ENCODE measurements at places on chromosomes 12 and 14. TPM values are rescaled to one million over a fixed set of nuclear protein-coding genes. Genes with fewer than 3 reads are reported as not detected.

The MYO1H gene
- total RNA-seq, result not detected

DNA sequence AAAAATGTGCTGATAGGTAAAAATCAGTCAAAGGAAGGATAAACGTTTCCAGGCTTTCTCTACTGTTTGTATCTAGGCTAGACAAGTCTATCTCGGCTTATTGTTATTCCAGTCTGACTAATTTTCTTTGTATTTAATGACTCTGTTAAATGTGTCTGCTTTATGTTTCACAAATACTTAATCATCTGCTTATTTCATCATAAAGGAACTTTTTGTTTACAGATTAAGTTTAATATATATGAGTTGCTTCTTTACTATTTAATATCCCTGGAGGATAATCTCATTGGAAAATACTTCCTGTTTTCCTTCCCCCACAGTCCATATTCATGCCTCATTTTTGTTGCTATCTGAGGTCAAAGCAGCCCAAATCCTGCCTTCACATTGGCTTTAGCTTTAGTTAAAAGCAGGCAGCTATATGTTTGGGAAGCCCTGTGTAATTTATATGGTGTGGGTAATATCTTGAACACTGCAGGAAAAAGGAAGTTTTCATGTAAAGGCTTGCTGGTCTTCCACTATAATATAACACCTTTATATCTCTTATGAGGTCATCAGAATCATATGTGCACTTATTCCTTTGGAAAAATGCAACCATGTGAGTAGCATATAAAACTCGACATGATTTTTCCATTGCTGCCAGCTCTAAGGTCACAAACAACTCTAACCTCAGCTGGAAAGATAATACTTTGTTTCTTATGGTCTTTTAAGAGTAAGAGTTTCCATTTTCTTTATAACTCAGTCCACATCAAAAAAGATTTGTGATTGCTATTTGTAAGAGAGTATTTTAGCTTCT, 76.8 kb downstream of the ALX1 start:
- no peak for DNase-seq

The SUDS3 gene
- 42.4 TPM for total RNA-seq

GRCh38 chr14:100815478-100816285, 10.2 kb upstream of the MEG3 start:
- no peak for DNase-seq

The KERA gene
- total RNA-seq, result not detected

The DEPDC4 gene
- 2.9 TPM for total RNA-seq

GRCh38 chr14:38593476-38593875, 337.6 kb upstream of the CLEC14A start:
- DNase-seq, result no peak

- no peak for DNase-seq
Observed at GRCh38 chr12:34186492-34186891, 164.2 kb downstream of the ALG10 start.

GRCh38 chr14:73467377-73467776, 9.0 kb upstream of the NUMB start:
- DNase-seq, result no peak

The GON7 gene
- total RNA-seq, result 8.7 TPM

- DNase-seq, result no peak
Observed at GRCh38 chr14:104104076-104104901, 18.8 kb downstream of the ASPG start.

- DNase-seq, result no peak
Observed at GRCh38 chr14:92704036-92704804, 44.2 kb downstream of the LGMN start.

The AKAP3 gene
- total RNA-seq, result 1.5 TPM

DNA sequence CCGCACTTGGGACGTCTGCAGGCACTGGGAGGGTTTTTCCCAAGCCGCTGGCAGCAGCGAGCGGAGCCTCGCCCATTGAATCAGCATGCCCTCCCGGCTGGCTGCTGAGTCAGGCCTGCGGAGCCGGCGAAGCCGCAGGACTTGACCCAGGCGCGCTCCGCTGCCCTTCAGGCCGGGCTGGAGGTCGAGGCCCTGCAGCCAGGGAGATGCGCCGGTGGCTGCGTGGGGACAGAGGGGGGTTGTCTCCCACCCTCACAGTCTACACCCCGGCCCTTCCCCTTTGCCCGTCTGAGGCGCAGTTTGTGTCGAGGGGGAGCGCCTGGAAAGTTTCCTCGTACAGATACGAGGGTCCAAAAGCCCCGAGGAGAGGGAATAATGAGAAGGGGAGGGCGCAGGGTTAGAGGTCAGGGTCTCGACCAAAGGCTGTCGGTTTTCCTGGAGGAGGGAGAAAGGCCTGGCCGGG, 759 bp upstream of the KLC1 start:
- DNase-seq, result peak; percentile 89

The RFX4 gene
- 0.83 TPM for total RNA-seq

GRCh38 chr12:117878605-117879004, 90.2 kb downstream of the KSR2 start:
- DNase-seq, result no peak

DNA sequence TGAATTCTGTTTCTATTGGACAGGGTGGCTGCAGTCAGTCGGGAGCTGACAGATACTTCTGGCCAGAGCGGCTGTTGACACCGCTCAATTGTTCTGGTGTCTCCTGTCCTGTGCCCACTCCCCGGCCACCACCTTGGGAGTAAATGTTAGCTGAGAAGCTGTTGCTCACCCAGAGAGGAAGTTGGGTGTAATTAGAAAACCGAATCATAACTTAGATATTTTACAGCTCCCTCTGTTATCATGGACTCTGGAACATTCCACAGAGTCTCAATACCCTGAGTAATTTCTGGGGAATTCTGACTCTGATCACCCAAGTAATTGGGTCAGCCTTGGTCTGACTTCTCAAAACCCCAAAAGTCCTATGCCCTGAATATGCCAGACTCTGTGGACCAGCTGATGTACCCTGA, 58.3 kb upstream of the RFLNA start:
- DNase-seq, result no peak

The RNU4-1 gene
- total RNA-seq, result under 0.01 TPM

GRCh38 chr14:41313196-41313595, 293.5 kb upstream of the LRFN5 start:
- no peak for DNase-seq

- no peak for DNase-seq
Observed at GRCh38 chr12:69906411-69907216, 81.6 kb downstream of the MYRFL start.

DNA sequence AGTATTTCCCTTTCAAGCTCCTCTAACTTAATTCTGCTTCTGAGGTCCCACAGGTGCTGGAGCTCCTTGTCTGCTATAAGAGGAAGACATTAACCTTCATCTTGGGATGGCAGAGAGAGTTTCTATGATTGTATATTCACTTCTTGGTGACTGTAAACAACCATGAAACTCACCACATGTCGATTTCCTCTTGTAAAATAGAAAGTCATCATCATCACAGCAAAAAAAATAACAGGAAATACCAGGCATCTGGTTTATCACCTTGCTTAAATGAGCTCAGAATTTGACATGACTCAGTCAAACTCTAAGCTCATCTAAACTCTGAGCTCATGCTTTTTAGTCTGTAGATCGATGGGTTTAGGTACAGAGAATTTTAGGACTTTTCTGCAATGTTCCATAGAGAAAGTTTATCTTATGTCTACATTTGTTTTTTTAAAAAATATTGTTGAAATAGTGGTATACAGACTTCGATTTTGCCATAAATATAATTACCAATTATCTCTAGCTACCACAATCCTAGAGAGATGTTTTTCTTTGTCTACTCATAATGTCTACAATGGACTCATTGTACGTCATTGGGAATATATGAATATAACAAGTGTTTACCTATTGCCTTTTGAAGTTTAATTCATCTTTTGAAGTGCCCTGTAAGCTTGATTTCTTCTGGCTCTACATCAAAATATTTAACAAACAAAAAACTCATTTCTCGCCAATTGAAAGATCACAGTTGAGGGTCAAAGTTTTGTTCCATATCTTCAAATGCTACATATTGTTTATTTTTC, 58.4 kb downstream of the IGF1 start:
- no peak for DNase-seq

DNA sequence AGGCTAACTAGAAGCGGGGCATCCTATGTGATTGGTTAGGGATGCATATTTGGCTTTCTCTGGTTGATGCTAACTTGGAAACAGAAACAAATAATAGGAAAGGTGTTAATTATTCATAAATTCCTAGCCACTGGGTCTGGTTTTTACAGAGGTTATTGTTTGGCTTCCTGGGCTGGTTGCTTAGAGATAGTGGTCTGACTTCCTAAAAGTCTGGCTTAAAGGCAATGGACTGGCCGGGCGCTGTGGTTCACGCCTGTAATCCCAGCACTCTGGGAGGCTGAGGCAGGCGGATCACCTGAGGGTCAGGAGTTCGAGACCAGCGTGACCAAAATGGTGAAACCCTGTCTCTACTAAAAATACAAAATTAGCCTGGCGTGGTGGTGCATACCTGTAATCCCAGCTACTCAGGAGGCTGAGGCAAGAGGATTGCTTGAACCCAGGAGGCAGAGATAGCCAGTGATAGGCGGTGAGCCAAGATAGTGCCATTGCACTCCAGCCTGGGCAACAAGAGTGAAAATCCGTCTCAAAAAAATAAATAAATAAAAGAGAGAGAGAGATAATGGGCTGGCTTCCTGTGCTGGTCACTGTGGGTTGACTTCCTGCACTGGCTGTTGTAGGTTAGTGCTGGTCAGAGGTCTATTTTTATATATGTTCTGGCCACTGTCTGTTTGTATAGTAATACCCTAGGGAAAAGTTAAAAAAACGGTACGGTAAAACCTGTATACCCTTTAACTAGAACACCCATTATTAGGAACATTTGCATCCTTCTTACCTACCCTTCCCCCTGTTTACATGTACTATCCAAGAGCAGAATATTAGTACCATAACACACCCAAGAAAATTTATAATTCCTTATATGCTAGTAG, 24.1 kb downstream of the OR6S1 start:
- no peak for DNase-seq

GRCh38 chr12:45336762-45337596, 121.1 kb downstream of the ANO6 start:
- DNase-seq, result no peak

DNA sequence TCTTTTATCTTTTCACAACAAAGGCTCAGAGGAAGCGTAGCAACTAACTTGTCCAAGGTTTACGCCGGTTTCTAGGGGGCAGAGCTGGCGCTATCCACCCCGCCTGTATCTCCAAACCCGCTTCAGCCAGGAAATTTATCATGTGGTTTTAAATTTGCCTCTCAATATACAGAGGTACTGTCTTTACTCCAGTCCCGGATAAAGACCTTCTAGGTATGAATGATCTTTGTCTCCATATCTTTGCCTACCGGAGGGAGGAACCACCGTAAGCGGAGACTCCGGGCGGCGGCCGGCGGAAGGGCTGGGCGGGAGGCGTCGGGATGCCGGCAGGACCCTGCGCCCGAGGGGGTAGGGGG, 693 bp upstream of the RIMKLB start:
- DNase-seq, result no peak

The C12orf60 gene
- 3.0 TPM for total RNA-seq

DNA sequence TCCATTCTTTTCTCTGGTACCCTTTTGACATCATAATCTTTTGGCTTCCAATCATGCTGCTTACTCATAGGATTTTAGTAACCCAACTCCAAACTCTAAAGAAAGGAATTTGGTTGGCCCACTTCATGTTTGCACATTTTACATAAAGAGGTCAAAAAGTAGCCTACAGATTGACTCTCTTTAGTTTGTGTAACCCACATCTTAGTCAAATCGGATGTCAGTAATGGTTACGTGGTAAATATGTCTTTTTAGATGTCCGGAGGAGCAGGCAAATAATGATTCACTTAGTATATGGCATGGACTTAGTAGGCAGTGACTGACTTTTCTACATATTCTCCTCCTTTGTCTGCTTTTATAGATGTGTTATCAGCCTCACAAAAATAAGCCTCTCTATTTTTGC, 711.6 kb upstream of the FOXG1 start:
- no peak for DNase-seq

DNA sequence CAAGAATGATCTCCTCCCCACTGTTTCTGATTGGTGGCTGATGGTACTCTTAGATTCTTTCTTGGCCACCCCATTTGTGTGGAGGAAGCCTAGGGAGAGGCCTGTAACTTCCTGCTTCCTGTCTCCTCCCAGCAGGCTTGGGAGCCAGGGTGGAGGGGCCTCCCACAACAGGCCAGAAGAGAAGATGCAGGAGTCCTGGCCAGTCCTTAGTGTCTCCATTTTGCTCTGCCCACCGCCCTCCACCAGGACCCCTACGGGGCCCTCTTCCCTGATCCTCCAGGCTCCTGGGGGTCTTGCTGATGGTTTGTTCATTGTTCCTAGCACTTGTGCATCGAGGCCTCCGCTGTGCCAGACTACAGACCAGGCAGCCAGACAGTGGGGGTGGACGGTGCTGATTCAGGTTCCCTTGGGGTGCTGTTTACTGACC, 6.8 kb downstream of the TSPAN9 start:
- DNase-seq, result no peak

Measured in H7 (cell line).